HEK293T (cell line): ENCODE measurements at places on chromosomes 3 and 15.
A peak's percentile ranks its signal among the peaks of the same experiment; 100 is the strongest.

DNA sequence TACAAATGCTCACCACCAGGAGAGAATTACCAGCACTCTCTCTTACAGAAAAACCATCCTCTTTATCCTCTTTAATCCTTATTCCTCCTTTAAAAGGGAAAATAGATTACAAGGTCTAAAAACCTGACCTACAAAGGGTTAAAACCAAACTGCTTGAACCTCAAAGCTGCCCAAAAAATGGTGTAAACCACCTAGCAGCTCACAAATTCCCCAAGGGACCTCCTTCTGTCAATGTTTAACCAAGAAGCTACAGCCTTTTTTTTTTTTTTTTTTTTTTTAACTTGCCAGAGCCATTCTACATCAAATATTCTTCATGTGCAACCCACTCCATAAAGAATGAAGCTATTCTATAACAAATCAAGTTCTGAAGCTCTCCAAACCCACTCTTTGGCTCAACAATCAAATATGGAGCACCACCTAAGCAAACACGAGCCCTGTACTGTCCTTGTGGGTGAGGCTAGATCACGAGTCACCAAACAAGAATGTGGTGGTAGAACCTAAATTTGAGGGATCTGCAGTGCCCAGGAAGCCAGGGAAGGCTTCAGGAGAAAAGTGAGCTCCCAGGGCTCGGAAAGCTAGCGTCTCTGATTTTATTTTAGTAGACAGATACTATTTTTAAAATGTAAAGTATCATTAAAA is 20.1 kb downstream of the OSBPL10 start:
- DNase-seq, result no peak

DNA sequence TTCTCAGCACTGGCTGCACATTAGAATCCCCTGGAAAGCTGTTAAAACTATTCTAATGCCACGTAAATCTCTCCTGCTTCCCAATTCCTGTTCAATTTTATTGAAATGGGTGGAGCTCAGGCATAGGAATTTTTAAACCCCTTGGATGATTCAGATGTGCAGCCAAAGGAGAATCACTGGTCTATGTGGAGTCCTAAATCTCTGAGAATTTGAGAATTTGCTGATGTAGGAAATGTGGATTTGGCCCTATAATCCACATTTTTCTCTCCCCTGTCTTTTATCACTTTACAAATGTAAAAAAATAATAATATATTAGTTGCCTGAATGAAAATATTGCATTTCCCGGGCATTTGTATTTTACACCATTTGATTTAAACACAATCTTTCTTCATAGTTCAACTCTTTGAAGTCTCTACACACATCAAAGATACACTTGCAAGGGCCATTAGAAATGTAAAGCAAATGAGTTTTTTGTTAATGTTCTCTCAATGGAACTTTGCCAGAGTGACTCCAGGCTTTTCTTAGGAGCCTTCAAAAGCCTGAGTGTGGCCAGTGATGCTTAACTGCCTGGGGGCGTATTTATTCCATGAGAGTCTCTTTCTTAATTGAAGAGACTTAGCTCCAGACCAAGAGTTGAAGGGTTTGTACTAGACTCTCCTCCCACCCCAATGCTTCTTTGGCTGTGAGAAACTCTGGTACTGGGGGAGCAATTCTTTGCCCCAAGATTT is 48.8 kb upstream of the PTX3 start:
- DNase-seq, result no peak

DNA sequence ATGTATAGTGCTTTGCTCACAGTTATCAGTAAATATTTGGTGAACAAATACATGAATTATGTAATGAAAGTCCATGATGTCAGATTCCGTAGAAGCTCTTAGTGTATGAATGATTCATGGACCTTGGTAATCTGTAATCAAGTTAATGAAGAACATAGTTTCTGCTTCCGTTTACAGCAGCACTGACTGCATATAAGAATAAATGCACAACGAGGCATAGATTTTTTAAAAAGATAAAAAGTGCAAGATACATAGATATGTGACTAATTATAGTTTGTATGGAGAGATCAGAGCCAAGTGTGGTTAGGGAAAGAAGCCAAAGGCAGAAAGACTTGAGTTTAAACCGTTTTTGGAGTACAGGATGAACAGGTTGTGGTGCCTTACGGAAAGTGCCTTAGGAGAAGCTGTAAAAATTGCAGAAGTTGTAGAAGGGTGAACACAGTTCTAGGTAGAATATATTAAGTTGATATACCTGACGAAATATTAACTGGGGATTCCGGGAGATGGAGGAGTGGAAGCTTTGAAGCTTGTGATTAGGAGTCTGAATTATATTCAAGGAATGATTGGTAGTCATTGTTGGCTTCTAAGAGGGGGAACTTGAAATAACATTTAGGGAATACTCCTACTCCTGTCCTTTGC is 293.1 kb downstream of the NLGN1 start:
- no peak for DNase-seq

DNA sequence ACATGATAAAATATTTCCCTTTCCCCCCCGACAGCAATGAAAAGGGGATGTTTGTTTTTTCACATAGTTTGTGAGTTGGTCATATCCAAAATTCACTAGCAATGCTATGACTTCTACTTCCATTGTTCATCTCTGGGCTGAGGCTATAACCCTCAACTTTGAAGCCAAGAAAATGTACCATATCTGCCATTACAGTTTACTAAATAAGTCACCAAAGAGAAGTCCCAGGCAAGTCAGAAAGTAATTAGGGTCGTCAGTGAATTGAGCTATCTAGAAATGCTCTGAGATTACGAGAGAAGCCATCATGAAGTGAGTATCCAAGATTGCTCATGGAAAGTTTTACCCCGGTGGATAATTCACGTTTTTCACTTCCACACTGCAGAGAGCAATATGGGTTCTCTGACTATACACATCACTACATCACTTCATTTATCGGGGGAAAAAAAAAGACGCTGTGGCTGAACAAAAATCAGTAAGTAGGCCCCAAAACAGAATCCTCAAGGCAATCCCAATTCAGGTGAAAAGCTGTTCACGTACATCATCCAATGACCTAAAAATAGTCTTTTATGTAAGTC is 1.4 kb downstream of the PEAK1 start:
- no peak for DNase-seq

- DNase-seq, result peak; percentile 35
Measured at GRCh38 chr3:89223188-89223587, 115.8 kb downstream of the EPHA3 start.

DNA sequence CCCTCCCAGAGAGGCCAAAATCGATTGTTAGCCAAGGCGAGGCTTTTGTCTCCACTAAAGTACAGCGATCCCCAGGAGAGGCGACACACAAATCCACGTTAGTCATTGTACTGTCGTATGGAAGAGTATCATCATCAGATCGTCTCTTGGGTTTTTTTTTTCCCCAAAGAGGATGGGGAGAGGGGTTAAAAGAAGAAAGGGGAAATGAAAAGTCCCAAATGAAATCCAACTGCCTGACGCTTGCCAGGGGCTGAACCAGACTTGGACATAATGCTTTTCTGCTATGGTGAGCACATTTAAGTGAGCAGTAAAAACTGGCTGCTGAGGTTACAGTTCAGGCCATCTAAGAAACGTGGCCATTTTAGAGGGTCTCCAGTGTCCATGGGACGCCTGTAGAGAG is 37.9 kb upstream of the CTSH start:
- no peak for DNase-seq

DNA sequence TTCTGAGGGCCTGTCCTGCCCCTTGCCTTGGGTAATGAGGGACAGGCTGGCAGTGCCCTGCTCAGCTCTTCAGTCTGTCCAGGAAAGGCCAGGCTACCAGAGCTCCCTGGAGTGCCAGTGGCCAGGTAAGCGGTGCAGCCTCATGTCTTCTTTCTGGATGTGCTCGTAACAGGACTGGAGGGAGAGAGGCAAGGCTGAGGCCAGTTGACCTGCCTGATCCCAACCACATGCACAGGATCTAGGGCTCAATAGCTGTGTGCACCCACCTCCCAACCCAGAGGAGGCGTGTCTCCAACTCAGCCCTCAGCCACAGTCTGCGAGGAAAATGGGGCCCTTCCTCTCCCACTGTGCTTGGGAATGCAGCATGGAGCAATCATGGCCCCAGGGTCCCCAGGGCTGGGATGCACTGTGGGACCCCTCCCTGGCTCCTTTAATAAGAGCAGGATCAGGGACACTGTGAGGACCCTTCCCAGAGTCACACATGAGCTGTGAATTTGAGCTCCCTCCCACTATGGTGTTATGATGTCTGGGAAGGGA is 22.5 kb downstream of the ALS2CL start:
- DNase-seq, result no peak

- DNase-seq, result no peak
Measured at GRCh38 chr3:38268522-38268921, 2.9 kb downstream of the SLC22A13 start.
